Right cardiac atrium (tissue), 5 donors: ENCODE measurements at places on chromosomes 11 and 22. TPM values are rescaled to one million over a fixed set of nuclear protein-coding genes. Genes with fewer than 3 reads are reported as not detected.

DNA sequence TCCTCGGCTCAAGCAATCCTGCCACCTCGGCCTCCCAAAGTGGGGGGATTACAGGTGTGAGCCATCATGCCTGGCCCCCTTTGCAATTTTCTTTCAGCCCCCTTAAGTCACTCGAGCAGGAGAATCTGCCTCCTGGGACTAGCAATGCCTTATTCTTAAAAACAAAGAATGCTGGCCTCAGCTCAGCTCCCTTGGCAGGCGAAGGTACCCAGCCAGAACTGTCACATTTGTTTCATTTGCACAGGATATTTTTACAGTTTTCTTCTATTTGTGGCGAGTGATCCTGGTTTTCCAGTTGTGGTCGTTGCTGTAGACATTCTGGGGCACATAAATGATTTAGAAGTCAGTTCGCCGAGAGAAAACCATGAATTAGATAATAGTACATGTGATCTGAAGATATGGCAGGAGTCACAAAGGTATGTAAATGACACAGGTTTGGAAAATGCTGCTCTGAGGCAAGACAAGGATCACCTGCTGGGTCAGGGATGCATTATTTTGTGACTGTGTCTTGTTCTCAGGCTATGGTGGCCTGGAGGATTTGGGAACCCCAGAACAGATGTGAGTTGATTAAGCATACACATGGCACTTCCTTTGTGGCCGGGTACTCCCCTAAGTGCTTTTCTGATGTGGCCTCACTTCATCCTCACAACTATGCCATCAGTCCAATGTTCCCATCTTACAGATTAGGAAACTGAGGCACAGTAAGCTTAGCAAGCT lies 51.2 kb upstream of the SLC22A12 start:
- no peak for DNase-seq

- DNase-seq, result no peak
These were observed 11.3 kb downstream of the LMO1 start for GRCh38 chr11:8252388-8252787.

GRCh38 chr22:20571078-20571503 lies 63.7 kb downstream of the MED15 start:
- no peak for DNase-seq

- DNase-seq, result no peak
These were observed 64.2 kb downstream of the KREMEN1 start for GRCh38 chr22:29136782-29137700.

DNA sequence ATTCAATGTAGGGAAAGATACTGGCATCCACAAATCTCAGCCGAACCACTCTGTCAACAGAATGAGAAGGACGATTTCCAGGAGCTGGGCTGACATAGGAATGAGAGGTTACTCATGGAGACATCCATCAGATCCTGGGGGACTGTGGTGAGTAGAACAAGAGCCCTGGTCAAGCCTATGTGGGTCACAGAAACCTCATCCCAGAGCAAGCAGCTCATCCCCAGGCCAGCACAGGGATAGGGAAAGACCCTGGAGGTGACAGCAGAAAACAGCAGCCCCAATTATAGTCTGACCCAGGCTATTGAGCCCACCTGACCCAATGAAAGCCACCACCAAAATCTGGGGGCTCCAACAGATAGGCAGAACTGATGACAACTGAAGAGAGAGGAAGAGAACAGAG lies 128.0 kb upstream of the SERPIND1 start:
- no peak for DNase-seq

- no peak for DNase-seq
These were observed 44.4 kb upstream of the MYEOV start for GRCh38 chr11:69249311-69250185.

DNA sequence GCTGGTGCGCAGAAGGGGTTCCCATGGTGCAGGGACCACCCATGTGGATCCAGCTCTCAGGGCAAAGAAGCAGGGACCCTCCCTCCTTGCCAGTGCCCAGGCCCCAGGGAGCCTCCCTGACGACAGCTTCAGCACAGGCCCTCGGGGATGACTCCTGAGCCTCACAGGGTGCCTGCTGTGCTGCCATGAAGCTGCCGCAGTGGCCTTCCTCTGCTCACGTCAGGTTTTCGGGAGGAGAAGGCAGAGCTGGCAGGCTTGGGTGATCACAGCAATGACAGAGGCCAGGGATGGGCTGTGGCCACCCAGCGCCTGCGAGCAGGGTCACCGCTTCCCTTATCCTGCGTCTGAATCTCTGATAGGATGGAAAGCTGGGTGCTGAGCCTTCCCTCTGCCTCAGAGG lies 276.2 kb downstream of the BRD1 start:
- DNase-seq, result no peak

- no peak for DNase-seq
These were observed 46.4 kb downstream of the QSER1 start for GRCh38 chr11:32939046-32939445.

- DNase-seq, result no peak
These were observed 32.8 kb downstream of the MS4A2 start for GRCh38 chr11:60121264-60121663.

DNA sequence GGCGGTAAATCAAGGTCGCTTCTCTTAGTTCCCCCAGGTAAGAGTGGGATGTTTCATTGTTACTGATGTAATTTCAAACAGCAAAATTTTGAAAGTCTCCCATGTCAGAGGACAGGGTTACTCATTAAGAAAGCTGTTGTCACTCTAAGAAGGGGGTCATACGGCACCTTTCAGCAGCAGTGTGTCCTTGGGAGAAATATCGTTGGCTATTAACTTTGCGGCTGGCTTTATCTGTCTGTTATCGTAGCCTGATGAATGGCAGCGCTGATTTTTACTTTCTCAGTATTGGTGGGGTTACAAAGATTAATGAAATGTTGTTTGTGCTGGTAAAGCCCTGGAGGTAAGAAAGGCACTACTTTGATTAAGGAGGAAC lies 27.5 kb upstream of the FBXO3 start:
- no peak for DNase-seq

- no peak for DNase-seq
These were observed 9.6 kb downstream of the ART5 start for GRCh38 chr11:3632070-3632660.

DNA sequence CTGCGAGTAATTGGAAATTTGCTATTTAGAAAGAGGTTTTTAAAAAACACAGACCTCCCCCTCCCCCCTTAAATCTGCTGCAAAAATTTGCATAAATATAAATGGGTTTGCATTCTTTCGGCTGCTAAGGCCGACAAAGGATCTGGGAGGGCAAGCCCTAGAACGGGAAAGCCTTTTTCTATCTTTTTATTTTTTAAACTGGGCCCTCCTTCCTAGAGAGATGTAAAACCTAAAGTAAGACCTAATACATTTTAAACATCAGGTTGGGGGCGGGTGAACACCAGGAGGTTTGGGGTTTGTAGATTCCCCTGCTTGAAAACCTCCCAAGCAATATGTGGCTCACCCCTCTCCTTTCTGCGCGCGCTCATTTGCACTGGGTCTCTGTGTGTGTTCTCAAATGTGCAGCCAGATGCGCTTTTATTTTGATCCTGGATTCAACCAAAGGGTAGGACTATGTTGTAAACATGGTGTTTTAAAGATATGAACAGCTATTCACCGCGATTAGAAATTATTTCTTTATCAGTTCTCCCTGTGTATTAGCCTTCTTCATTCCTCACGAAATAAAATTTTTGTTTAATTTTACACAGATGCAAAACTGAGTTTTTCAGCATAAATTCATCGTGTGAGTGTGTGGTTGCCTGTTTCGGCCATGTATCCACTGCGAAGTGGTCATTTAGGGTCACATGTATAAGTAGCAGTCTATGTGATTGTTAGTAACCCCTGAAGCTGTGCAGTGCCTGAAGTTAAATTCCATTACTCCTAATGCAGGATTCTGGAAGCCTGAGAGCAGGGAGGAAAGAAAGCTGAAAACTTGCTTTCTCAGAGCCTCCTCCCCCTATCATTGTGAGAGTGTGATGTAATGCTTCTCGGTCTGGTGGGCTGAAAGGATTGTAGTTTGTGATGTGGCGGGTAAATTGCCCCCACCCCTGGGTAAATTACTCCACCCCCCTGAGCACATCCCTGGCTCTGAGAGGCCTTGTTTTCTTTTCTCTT lies 988 bp downstream of the TNRC6B start:
- peak; percentile 57 for DNase-seq

GRCh38 chr11:100851584-100852152 lies 164.6 kb downstream of the ARHGAP42 start:
- no peak for DNase-seq

GRCh38 chr11:63919267-63920125 lies 2.5 kb upstream of the RCOR2 start:
- peak; percentile 53 for DNase-seq

DNA sequence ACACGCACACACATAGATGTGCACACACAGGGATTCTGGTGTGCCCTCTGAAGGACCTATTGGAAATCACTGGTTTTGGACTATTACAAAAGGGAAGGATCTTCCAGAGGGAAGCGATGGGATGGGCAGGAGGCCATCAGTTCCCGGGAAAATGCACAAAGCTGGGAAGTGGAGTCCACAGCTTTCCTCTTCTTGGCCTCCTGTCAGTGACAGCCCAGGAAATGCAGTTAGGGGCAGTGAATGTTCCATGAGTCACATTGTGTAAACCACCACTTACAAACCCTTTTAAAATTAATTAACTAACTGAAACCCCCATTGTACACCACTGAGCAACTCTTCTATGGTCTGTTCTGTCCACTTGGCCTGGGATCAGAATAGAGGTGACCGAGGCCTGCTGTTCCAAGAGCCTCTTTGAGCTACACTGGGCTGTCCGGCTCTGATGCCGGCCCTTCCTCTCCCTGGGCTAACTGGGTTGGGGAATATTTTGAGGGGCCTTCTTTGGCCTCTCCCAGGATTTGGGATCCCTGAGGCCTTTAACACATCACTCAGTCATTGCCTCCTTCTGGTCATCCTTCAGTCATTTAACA lies 137.7 kb downstream of the FEZ1 start:
- no peak for DNase-seq

DNA sequence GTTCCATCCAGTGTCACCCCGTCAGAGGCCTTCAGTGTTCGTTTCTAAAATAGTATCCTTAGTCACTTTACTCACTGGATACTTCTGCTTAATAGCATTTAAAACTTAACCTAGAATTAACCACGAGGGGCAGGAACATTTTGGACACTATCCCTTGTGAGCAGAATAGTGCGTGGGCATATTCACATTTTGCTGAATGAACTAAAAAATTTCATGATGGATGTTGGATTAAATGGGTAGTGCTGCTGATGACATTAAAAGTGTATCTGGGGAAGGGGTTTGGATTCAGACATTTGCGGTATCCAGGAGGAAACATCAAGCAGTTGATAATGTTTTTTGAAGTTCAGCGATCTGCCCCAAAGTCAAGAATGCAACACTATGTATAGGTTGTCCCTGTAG lies 750 bp upstream of the NAT10 start:
- no peak for DNase-seq

GRCh38 chr11:76459846-76460245 lies 15.0 kb downstream of the EMSY start:
- no peak for DNase-seq

DNA sequence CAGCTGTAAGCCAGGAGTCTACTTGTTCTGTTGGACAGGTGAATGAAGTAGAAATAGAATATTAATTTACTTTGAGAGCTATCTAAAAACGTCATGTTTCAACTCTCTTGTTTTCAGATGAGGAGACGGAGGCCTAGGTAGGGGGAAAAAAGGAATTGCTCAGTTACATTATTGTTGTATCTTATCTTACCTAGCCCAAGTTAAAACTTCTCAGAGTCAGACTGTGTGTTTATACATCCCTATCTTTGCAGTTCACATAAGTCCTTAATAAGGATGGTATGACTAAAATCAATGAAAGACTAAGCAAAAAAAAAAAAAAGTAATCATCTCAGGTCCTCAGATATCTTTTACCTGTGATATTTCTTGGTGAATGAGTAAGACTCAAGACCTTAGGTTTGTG lies 62.8 kb downstream of the TEAD1 start:
- DNase-seq, result no peak

GRCh38 chr22:25153961-25154666 lies 45.5 kb upstream of the CRYBB3 start:
- DNase-seq, result peak; percentile 73

DNA sequence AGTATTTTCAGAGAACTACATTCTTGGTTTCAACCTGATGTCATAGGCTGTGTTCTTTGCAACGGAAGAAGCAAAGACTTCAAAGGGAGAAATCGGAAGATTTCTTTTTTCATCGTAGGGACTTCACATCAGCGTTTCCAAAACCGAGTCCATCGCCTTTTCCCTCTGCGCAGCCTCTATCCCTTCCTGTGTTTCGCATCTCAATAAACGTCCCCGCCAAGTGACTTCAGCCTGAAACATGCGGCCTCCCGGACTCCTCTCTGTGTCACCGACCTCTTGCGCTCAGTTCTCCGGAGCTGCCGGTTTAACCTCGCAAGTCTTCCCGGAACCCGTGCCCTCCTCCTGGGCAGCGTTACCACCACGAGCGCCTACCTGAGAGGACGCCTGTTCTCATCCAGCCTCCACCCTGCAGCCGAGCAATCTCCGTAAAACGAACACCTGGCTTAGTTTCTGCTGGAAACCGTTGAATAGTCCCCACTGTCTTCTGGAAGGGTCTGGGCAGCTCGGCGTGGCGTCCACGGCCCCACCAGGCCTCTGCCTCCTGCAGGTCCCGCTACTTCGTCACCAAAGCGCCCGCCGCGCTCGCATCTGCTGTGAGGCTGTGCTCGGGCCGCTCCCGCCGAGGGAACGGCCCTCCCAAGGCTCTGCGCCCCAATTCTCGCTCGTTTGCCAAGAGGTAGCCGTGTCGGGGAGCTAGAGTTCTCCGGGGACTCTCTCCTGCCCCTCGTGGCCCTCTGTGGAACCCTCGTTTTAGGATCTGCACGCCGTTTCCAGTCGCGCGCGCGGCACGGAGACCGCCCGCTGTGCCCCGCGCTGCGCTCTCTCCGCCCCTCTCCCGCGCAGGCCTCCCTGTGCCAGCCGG lies at the start of gene GLB1L3:
Gene GLB1L3, plus strand, starts transcription at position 846 of the 862 bp plus-strand sequence. CDS start 362 bp downstream, outside the sequence.
- DNase-seq, result no peak

GRCh38 chr22:46625113-46625842 lies 5.1 kb downstream of the GRAMD4 start:
- no peak for DNase-seq

DNA sequence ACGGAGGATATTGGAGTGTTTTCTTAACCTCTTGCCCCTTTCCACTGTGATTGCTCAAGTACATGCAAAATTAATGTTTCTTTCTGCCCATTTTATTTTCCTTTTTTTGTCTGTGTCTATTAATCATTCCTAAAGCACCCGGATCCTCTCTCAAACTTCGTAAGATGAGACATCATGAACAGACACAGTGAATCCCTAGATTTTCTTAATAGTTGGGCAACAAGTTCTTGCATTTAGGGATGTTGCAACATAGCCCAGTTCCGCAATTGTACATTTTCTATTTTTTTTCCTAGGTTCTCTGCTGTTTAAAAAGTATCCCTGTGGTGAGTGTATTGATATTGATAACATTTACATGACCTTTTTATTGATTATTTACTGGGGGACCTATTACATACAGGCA lies 2.9 kb downstream of the FAM111A start:
- no peak for DNase-seq

GRCh38 chr11:61194169-61194671 lies 9.1 kb upstream of the PGA3 start:
- DNase-seq, result no peak

The C11orf16 gene
- total RNA-seq, result not detected

The KLHL35 gene
- 0.64 TPM for total RNA-seq

The PVALB gene
- total RNA-seq, result not detected

The CECR2 gene
- total RNA-seq, result 4.1 TPM

The CTTN gene
- total RNA-seq, result 87.0 TPM

The TTC28 gene
- total RNA-seq, result 19.1 TPM
